ENCODE measurements at places on chromosomes 4 and X.

- DNase-seq: no peak
These were observed 121.8 kb upstream of the AP1S2 start for GRCh38 chrX:15976396-15976795.

DNA sequence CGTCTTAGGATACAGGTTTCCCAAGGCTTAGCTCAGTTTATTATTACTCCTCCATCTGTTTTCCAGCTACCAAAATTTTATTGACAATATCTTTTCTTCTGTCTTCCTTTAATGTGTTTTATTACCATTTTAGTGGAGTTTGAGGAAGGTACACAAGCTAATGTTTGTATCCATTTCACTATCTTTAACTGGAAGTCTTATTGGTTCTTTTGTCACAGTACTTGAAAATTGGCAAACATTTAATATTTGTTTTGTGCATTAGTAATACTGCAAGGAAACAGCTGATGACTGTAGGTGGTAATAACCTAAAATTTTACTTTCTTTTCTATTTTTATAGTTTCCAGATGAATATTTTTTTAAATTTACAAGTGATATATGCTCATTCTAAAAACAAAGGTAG lies 9.3 kb upstream of the ARL9 start:
- DNase-seq: no peak

DNA sequence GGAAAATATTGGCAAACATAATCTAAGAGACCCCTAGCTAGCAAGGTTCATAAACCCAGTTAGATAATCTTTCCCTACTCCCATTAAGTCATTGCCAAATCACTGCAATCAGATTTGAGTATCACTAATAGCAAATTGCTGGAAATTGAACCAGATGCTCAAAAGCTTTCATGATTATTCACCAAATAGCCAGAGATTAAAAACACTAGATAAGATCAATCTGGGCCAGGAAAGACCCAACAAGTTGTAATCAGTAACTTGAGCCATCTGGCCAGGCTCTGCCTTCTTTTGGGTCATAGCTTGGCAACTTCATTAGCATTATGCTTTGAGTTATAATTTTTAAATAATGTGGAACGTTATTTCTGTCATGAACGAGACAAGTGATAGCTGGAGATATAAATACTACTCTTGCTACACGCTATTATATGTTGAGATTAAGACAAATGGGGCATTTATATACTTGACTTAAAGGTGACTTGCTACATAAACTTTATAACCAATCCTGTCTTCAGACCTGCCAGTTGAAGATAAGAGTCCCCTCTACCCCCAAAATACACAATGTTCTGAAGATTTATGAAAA lies 196.6 kb upstream of the EDNRA start:
- DNase-seq: no peak

- no peak for DNase-seq
These were observed 42.9 kb downstream of the MOB1B start for GRCh38 chr4:70945046-70945445.

GRCh38 chrX:9368262-9368661 lies 96.6 kb upstream of the TBL1X start:
- no peak for DNase-seq

DNA sequence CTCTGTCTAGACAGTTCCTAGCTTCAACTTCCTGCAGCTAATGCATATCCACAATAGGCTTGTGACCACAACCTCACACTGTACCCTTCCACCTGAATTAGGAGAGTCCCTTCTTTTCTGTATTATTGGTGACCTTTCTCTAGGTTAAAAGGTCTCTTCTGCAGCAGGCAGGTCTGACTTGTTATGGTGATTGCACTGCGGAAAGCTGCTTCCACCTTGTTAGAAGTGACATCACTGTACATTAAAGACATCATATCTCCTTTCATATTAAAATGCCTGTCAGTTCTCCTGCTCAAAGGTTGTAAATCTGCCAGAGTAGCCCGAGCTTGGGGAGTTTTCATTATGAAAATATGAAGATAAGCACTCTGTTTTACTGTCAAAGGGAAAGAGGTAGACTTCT lies 21.5 kb upstream of the LSM6 start:
- DNase-seq: no peak

All from NCI-H2171 treated with DMSO at 0.1 percent for 48 hours (cell line).